Central memory CD8-positive, alpha-beta T cell (primary cell): ENCODE measurements at places on chromosomes 12 and 14.

DNA sequence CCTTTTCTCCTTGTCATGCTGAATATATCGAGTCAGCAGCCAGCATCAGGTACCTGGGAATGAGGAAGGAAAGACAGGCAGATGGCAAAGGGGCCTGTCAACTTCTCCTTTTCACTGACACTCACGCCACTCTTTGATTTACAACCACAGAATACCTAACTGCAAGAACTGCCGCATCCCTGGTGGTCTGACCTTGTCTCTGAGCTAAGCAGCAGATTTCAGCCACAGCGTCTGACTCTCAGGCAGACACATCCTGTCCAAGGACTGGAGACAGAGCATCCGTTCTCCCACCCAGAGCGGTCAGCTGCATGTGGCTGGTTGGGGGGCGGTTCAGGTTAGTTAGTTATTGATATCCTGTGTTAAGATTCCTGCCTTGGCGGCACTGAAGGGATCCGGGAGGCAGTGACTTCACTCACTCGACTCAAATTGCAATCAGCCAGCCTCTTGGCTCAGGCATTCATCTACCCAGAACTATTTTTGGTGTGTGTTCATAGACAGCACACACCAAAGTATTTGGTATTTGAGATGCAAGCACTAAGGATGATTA, 11.2 kb upstream of the MAP1LC3B2 start:
- DNase-seq = no peak

DNA sequence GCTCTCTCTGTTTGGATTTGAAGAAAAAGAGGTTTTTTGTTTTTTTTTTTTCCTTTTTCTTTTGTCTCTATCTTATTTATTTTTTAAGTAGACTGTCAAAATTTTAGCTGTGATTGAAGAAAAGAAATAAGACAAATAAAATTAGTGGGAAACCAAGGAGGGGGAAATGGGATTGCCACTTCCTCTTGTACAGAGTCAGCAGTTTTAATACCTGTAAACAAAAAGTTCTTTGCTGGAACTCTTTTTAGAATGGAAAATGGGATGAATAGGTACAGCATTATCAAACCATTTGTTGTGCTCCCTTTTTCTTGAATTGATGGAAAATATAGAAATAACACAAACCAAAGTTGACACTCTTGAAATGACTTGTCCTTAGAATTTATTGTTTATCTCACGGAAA, 680.7 kb downstream of the DIO2 start:
- DNase-seq = no peak

- DNase-seq = no peak
These were observed 643 bp upstream of the TAMALIN start for GRCh38 chr12:52005903-52006703.

DNA sequence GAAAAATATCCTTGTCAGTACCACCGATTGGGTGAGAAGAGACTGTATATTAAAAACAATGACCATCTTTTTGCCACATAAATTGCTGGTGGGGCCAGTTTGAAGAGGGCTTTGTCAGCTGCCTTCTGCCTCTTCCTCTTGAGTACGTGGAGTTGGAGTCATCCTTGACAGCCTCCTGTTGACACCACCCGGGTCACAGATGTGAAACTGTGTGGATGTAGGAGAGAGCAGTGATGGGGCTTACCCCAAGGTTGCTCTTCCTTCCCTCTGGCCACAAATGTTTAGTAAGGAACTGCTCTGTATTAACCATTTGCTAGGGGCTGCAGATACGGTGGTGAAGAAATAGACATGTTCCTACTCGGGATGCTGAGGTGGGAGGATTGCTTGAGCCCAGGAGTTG, 12.2 kb downstream of the PTPN11 start:
- DNase-seq = no peak

DNA sequence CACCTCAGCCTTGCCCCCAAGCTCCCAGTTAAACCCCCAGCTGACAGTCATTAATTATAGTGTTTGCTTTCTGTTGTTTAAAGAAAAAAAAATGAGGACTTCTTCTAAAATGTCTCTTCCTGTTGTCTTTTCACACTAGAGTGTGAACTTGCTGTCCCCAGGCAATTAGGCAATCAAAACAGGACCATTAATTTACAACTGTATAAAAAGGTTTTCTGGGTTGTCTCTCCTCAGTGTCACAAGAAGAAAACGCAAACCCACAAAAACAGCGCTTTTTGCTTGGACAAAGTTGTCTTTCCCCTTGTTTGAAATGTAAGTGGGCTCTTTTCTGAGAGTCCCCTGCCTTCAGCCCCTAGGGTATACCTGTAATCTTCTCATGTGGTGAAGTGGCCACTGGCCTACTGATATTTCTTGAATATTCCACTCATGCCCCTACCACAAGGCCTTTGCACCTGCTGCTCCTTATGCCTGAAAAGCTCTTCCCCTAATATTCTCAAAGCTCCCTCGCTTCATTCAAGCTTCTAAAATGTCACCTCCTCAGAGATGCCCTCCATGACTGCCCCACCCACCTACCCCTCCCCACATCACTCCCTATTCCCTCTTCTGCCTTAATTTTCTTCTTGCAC, 158.9 kb upstream of the PWP1 start:
- DNase-seq = no peak

DNA sequence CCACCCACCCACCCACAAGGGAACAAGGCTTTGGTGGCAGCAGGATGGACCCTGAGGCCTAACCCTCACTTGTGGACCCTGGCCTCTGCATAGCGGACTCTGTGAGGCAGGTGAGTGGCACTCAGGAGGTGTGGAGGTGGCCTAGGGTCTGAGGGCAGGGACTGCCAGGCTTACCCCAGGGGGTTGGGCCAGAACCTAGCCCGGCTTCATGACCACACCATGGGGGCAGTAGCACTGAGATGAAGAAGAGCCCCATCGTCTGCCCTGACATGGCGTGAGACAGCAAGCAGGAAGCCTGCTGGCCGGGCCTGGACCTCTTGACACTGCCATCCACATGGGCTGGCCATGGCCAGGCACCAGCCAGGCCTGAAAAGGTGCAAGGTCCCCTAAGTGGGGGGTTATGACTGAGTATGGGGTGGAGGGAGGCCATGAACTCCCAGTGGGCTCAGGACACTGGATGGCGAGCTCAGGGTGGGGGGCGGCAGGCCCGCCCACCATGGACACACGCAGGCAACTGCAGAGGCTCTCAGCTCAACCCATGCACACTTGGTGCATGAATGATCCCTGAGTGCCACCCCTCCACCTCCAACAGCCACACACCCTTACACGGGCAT, 29.3 kb downstream of the JAG2 start:
- no peak for DNase-seq

DNA sequence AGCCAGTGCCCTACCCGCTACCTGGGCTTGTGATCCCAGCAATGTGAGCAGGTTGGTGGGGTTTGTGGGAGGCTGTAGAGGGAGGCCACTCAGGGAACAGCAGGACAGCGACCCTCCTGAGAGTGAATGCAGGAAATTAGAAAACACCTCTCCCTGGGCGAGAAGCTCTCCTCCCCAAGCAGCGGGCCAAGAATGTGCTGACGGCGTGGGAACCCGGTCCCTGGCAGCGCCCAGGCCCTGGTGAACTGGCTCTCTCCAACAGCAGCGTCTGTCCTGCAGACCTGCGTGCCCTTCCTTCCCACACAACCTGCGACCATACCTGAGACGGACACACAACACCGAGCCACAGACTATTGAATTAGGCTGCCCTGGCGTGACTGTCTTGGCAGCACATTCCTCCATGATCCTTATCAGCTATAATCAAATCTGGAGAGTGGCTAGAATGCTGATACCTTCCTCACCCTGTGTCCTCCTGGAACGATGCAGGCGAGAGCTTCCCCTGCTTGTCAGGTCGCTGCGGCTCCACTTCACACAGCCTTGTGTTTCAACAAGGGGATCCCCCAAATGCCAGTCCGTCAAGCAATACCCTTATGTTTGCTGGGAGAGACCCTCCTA, 114.8 kb upstream of the GSC start:
- no peak for DNase-seq

DNA sequence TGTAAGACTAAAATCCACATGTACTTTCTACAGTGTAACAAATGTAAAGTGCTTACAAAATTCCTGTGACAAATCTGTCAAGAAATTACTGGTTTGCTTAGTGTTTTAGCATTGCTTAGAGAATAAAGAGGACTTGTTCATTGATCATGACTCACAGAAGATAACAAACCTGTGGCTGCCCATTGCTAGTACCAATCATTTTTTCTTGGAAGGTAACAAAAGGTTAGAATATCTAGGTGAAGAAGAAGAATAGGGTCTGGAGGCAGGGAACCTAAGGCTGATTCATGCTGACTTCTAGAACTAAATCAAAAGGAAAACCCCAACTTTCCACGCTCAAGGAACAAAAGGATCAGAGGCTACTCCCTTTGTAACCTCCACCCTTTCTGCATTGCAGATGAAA, 232.7 kb upstream of the ABCD2 start:
- no peak for DNase-seq
